ENCODE measurements at places on chromosomes 2 and 18. TPM values are rescaled to one million over a fixed set of nuclear protein-coding genes. Genes with fewer than 3 reads are reported as not detected.

DNA sequence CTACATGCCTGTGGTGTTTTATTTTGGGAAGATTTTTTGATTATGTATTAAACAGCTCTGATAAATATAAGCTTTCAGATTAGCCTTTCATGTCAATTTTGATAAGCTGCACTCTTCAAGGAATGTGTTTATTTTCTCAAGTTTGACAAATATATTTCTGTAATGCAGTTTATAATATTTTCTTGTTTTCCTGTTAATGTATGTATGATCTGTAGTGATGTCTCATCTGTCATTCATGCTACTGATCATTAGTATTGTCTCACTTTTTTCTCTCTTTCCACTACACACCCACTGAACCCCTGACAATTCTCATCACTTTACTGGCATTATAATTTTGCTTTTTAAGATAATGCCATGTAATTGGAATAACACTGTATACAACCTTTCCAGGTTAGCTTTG, 100.9 kb downstream of the TMEM18 start:
- H3K36me3 ChIP-seq, result peaks cover 2% of the 10 kb centered on the region
- H3K27me3 ChIP-seq, result peaks cover 13% of the 10 kb centered on the region
- no peak for DNase-seq
- no peak overlapping the region for H3K27ac ChIP-seq
- no peak overlapping the region for H3K4me3 ChIP-seq

DNA sequence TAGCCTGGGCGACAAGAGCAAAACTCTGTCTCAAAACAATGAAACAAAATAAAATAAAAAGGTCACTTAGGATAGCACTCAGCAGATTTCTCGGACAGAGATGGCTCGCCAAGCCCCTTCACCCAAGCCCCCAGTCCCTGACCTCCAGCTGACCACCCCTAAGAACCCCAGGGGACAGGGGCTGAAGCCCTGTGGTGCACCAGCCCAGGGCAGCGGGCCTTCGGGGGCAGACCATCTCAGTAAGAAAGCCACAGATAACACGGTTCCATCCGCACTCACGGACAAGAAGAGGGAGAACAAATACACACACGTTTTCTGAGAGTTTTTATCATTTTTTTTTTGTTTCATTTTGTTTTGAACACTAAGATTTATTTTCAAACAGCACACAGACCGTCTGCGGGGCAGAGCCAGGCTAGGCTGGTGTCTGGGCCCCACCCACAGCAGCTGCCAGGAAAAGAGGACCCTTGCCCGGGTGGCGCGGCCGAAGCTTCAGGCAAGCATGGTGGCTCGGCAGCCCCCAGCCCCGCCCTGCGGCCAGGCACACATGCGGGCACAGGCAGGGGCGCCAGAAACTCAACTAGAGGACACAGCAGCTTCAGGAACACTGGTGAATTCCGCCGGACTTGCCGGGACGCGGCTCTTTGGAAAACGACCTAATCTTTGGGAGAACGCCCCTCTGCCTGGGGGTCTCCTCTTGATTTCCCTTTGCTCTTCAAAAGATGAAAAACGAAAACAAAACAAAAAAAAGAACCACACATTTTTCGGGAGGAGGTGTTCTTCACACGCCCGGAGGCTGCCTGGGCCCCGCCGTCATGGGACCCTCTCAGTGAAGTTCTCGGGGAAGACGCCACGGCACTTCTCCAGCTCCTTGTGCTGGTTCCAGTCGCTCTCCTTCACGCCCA, 59.0 kb downstream of the BIN1 start:
- H3K36me3 ChIP-seq, result peaks cover 15% of the 10 kb centered on the region
- no peak for DNase-seq
- H3K27ac ChIP-seq, result no peak overlapping the region
- H3K4me3 ChIP-seq, result no peak overlapping the region

- no peak for DNase-seq
- peaks cover 34% of the 10 kb centered on the region for H3K4me1 ChIP-seq
- H3K27ac ChIP-seq, result peak overlapping the region; percentile 96
These were observed 872 bp downstream of the RDH14 start for GRCh38 chr2:18559531-18560030.

DNA sequence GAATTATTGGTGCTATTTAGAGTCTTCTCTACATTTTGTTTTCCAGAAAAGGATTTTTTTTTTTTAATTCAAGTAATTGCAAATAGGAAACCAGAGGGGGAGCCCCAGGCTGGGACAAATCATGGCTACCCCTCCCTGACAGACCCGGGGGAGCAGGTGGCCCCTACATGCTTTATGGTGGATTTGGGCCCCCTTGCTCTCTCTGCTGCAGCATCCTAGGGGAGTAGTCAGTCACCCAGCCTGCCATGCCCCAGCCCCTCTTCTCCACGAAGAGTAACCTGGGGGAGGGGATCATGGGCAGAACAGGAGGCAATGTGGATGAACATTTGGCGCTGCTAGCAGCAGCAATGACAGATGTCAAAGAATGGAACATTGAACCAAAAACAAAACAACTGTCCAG, 4.6 kb downstream of the C2orf81 start:
- H3K27ac ChIP-seq, result no peak overlapping the region
- no peak for DNase-seq
- H3K36me3 ChIP-seq, result no peaks in the 10 kb centered on the region
- no peaks in the 10 kb centered on the region for H3K27me3 ChIP-seq
- H3K4me1 ChIP-seq, result peaks cover 37% of the 10 kb centered on the region

- H3K36me3 ChIP-seq, result peaks cover 53% of the 10 kb centered on the region
- DNase-seq, result no peak
- H3K4me3 ChIP-seq, result no peak overlapping the region
- no peak overlapping the region for H3K27ac ChIP-seq
These were observed 37.1 kb upstream of the GPR75 start for GRCh38 chr2:53896864-53897263.

The ZNF514 gene
- 16.3 TPM for total RNA-seq
